Right atrium auricular region (tissue), 2 donors: ENCODE measurements at places on chromosomes 7 and 10. TPM values are rescaled to one million over a fixed set of nuclear protein-coding genes. Genes with fewer than 3 reads are reported as not detected.

- no peaks in the 10 kb centered on the region for H3K27me3 ChIP-seq
- no peaks in the 10 kb centered on the region for H3K4me1 ChIP-seq
- no peak overlapping the region for H3K4me3 ChIP-seq
- no peak overlapping the region for H3K27ac ChIP-seq
Measured at GRCh38 chr7:40761762-40762560, 627.2 kb downstream of the SUGCT start.

GRCh38 chr7:42642699-42643098 lies 269.2 kb downstream of the C7orf25 start:
- no peak for DNase-seq
- no peaks in the 10 kb centered on the region for H3K36me3 ChIP-seq
- no peak overlapping the region for H3K4me3 ChIP-seq
- no peak overlapping the region for H3K27ac ChIP-seq
- H3K4me1 ChIP-seq: no peaks in the 10 kb centered on the region
- H3K27me3 ChIP-seq: no peaks in the 10 kb centered on the region

DNA sequence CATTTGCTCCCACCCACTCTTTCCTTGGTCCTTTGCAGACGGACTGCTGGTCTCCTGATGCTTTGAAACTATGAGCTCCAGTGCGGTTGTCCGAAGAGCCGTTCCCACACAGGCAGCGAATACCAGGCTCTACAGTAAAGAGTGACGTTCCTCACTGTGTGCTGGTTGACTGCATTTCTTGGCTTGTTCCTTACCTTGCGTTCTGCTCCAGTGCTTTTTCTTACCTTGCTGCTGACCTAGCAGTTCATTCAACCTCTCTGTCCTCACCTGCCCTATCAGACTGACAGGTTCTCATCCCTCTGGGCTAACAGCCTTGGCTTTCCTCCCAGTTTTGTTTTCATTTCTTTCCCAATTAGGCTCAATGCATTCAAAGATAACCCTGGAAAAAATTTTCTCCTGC lies 214.8 kb downstream of the TMEM178B start:
- H3K4me1 ChIP-seq: peaks cover 40% of the 10 kb centered on the region
- H3K27me3 ChIP-seq: no peaks in the 10 kb centered on the region
- H3K27ac ChIP-seq: no peak overlapping the region

DNA sequence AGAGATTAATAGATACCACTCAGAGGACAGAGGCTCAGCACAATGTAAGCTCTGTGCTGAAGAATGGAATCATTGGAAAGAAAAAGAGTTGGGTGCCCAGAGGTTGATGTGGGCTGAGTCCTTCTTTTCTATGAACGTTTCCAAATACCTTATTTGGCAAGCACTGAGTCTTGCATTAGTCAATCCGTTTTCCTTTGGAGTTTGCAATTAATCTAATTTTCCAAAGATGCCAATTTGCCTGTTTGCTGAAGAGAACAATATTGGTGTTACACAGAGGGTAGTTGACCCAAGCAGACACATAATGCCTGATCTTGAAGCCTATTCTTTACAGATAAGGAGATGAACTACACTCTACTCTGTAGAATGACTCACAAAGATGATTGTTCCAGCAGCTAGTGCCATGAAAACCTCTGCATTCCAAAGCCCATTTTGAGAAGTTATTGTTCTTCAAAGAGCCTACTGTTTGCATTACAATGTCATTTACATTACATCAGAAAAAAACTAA lies 55.4 kb upstream of the MET start:
- no peak overlapping the region for H3K27ac ChIP-seq
- no peaks in the 10 kb centered on the region for H3K4me1 ChIP-seq
- no peaks in the 10 kb centered on the region for H3K27me3 ChIP-seq
- DNase-seq: no peak

- peaks cover 8% of the 10 kb centered on the region for H3K4me1 ChIP-seq
- H3K4me3 ChIP-seq: no peak overlapping the region
- H3K36me3 ChIP-seq: no peaks in the 10 kb centered on the region
- no peak overlapping the region for H3K27ac ChIP-seq
- no peaks in the 10 kb centered on the region for H3K27me3 ChIP-seq
Measured at GRCh38 chr10:11517150-11517549, 94.3 kb downstream of the USP6NL start.

Gene FGFR2
- 19.0 TPM for total RNA-seq

Gene AQP1
- total RNA-seq: 517 TPM

Gene HMX3
- not detected for total RNA-seq

Gene GPRIN2
- total RNA-seq: 0.67 TPM

Gene AKR1C4
- total RNA-seq: not detected
